ENCODE measurements at places on chromosomes 16 and 17.
A peak's percentile ranks its signal among the peaks of the same experiment; 100 is the strongest.

- no peak for DNase-seq
Measured at GRCh38 chr17:19683117-19683516, 33.3 kb downstream of the SLC47A2 start.

DNA sequence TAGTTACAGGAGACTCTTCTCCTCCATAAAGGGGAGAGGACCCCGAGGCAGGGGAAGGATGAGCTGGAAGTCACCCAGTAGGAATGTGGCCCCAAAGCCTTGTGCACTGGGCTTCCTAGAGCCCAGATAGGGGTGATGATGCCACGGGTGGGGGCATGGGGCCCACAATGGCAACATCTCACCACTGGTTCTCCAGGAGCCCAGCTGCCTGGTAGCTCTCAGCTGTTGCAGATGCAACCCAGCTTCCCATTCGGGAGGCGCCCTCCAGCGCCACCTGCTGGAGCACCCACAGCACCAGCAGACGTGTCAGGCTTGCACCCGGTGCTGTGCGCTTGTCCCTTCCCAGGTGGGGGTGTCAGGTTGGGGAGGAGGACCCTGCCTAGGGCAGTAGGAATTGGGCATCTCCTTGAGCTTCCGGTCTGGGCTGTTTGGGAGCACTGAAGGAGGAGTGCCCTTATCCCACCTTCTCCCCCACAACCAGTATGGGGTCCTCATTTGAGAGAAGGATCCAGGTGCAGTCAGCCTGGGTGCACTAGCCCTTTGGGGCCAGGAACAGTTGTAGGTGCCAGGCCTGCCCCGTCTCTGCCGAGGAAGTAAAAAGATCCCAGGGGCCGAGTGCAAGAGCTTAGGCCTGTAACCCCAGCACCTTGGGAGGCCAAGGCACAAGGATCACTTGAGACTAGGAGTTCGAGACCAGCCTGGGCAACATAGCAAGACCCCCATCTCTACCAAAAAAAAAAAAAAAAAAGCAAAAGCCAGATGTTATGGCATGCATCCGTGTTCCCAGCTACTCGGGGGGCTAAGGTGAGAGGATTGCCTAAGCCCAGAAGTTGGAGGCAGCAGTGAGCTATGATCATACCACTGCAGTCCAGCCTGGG lies 14.4 kb downstream of the CDIPT start:
- DNase-seq = peak; percentile 72

DNA sequence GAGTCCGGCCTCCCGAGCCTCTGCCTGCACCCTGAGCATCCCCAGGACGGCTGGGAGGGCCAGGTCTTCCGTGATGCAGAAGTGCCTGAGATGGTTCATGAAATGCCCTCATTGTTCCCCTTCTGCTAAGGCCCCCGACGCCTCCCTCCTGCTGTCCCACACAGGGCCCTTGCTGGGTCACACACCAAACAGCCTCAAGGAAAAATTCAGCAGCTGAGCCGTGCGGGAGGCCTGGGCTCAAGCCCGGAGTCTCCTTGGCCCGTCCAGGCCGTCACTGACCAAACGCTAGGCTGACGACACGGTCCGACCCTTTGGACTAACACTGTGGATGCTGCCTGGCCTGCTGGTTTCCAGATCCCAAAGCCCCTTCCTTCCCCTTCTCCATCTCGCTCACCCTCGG lies 90.2 kb downstream of the RTN4RL1 start:
- no peak for DNase-seq

GRCh38 chr16:31010585-31011325 lies at the start of gene STX1B:
TSS of gene STX1B (minus strand) at chr16:31010638. CDS start at chr16:31010396, 242 bp downstream.
- DNase-seq = peak; percentile 36

GRCh38 chr17:44933824-44934744 lies 13.5 kb downstream of the KIF18B start:
- no peak for DNase-seq

- no peak for DNase-seq
Measured at GRCh38 chr17:76131692-76132573, 9.1 kb downstream of the FOXJ1 start.

DNA sequence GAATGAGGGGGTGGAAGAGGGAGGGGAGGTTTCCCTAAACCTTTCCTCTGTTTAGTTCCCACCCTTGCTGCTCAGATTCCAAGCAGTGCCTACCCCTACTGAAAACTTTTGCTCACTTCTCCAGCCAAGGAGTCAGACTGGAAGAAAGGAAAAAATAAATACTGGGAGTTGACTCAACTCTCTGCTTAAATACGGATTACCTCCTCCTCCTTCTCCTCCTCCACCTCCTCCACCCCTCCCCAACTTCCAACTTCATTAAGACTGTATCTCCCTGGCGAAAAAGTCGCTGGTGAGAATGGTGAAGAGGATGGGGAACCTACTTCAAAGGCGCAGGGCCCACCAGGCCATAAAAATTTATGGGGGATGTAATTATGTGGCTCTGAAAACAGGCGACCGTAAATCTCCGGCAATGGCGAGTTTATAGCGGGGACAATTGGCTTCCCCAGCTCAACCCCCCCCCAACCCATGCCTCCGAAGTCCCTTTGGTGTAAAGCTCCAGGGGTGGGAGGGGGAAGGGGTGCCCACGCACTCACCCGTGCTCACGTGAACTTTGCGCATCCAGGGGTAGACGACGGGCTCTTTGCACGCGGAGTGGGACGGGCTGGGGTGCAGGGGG lies 712 bp downstream of the HOXB4 start:
- no peak for DNase-seq

GRCh38 chr16:48284772-48285409 lies 37.6 kb upstream of the ABCC11 start:
- DNase-seq = no peak

DNA sequence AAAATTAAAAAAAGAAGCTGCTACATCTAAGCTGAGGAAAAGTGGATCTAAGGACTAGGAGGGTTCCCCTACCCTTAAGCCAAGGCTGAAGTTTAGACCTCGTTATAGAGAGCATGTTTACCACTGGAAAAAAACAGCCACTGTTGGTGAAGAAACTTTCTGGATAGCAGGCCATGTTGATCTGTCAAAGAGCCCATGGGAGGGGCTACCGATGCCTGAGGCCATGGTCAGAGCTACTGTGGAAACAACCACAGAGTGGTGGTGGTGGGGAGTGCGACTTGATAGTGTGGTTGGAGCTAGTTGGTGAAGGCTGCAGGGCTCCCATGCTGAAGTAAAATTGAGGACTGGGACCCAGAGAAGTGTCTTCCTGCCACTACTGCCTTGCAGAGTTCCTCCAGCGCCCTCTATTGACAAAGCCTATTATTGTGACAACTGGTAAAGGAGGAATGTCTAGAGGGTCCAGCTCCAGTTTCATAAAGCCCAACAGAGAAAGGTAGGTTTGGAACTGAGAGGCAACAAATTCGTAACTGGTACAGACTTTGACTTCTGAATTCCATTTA lies 12.7 kb upstream of the FAM20A start:
- peak; percentile 66 for DNase-seq

DNA sequence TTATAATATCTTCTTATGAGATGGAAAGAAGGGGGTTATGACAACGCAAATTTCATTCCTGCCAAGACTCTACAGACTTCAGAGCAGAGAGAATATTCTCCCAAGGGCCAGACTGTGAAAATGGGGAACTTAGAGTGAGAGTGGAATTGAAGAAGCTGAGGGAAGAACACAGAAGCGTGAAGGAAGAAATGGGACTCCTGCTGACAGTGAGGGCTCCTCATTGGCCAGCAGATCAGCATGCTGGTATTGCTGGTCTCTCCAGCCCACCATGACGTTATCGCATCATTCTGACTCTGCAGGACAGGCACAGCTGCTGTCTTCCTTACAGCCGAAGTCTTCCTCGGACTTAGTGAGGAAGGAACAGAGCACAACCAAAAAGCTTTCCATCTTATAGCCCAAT lies 24.3 kb downstream of the CCL4 start:
- no peak for DNase-seq

DNA sequence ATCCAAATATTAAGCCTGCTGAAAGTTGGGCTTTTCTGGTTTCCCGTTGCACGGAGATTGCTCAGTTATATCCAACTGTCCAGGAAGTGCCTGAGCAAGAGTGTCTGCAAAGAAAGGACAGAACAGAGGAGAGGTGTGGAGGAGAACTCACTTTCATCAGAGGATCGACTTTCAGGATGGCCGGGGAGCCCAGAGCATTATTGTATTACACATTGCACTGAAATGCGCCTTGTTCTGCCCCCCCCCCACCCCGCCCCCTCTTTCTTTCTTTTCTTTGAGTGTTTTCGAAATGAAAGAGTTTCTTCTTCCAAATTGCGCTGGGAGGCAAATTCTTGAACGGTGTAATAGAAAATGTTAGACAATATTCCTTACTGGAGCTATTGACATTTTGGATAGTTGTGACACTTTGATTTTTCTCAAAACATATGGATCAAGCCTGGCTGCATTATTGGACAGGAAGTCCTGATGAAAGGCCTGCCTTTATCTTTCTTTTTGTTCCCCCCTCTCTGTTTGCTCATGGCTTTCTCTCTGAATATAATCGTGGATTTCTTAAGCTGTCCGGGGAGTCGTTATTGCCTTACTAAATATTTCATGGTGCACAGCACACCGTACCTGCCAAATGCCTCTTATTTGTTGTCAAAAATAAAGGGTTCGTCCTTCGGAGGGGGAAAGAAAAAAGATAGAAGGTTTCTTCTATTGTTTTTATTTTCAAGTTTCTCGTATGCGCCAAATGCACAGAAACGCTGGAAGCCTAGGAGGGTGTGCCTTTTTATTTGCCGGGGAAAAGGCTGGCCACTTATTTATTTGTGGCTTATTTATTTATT lies 110.8 kb downstream of the IRX3 start:
- peak; percentile 5 for DNase-seq

GRCh38 chr16:73154063-73154870 lies 106.3 kb upstream of the ZFHX3 start:
- no peak for DNase-seq

GRCh38 chr17:43665937-43666236 lies 4.2 kb upstream of the MEOX1 start:
- no peak for DNase-seq

- DNase-seq = no peak
Measured at GRCh38 chr17:44595216-44595775, 38.0 kb downstream of the FZD2 start.

Measured in EH (cell line).